D721Med (cell line): ENCODE measurements at places on chromosomes 7 and 10.

- DNase-seq, result no peak
Observed at GRCh38 chr10:63595072-63595471, 73.9 kb downstream of the REEP3 start.

DNA sequence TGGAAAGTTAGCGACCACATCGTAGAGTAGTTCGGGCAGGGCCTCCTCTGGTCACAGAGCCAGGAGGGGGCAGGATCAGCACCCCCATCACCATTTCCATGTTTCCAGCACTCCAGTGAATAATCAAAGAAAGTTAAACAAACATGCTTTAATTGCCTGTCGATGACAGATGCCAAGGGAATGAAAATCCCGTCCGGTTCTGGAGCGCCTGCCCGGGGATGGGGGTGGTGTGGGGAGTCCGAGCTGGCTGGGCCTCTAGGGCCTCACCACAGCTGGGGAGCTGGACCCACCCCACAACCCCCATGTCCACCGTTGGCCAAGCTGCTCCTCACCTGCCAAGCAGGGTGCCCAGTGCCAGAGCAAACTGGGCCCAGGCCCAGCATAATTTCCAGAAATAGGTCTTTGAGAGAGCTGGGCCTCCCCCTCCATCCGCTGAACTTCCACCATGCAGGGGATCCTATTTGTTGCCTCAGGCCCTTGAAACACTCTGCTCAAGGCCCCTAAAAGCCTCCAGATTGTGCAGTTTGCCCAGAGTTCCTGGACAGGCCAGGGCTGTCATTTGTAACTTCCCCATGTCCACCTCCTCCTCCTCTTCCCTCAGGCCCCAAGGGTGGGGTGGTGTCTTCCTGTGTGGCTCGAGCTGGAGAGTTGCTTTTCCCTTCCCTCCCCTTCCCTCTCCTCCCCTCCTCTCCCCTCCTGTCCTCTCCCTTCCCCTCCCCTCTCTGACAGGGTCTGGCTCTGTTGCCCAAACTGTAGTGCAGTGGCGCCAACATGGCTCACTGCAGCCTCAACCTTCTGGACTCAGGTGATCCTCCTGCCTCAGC lies 101.0 kb downstream of the MYL10 start:
- no peak for DNase-seq

GRCh38 chr7:112481121-112481736 lies 438 bp downstream of the LSMEM1 start:
- DNase-seq, result no peak

- no peak for DNase-seq
Observed at GRCh38 chr7:36303202-36304098, 86.2 kb upstream of the ANLN start.

GRCh38 chr10:102220612-102221011 lies 5.5 kb upstream of the ELOVL3 start:
- no peak for DNase-seq

DNA sequence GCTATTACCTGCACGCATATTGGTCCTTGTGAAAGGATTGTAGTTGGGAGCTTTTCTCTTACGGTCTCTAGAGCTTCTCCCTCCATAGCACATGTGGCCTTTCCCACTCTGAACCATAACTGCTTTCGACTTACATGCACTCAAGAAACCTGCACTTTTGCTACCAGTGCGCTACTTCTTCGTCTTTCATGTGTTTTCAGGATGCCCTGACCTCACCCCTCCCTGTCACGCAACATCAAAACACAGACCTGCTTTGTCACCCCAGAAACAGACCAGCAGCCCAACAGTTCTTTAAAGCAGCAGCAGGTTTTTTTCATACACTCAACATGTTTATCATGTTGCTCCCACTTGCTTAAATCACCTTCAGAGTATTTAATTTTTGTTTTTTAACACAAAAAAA lies 243.5 kb upstream of the TCF7L2 start:
- DNase-seq, result no peak

DNA sequence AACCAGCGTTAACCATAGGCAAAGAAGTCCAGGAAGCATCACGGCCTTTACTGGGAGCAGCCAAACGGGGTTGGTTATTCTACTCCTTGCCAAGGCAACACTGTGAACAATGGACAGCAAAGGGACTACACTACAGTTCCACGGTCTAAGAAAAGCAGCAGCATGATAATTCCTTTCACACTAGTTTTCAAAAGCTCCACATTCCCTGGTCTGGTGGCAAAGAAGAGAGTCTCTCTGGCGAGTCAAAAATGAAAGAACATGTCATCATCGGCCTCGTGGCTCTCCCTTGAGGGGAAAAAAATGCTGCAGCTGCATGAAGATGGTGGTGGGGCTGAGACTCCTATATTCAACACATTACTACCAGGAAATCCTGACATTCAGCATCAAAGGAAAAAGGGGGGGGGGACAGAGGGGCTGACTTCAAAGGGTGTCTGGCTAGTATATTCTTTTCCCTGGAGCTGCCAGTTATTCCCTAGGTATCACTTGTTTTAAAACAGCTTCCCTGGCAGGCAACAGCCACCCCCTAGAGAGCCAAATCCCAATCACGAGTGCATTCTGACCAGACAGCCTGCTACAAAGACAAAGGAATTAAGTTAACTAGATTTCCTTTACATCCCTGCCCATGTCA lies 49.1 kb downstream of the SLC37A3 start:
- no peak for DNase-seq

DNA sequence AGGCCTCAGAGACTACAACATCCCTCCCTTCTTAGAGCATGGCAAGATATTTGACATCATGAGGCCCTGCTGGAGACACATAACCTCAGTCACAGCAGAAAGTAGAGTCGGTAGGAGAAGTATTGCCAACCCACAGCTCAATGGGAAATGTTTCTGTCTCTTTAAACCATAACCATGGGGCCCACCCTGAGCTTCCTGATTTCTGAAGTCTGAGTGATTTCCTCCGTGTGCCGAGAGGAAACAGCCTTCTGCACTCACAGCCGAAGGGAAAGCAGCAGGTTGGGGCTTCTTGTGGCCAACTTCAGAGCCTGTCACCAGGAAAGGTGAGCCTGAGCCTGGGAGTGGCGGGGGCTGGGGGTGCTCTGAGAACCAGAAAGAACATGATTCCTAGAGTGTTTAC lies at the start of gene GIMAP1:
Gene GIMAP1 (plus strand): TSS at position 246 of the 400 bp plus-strand sequence. CDS start 2,435 bp downstream, outside the sequence.
- DNase-seq, result no peak

DNA sequence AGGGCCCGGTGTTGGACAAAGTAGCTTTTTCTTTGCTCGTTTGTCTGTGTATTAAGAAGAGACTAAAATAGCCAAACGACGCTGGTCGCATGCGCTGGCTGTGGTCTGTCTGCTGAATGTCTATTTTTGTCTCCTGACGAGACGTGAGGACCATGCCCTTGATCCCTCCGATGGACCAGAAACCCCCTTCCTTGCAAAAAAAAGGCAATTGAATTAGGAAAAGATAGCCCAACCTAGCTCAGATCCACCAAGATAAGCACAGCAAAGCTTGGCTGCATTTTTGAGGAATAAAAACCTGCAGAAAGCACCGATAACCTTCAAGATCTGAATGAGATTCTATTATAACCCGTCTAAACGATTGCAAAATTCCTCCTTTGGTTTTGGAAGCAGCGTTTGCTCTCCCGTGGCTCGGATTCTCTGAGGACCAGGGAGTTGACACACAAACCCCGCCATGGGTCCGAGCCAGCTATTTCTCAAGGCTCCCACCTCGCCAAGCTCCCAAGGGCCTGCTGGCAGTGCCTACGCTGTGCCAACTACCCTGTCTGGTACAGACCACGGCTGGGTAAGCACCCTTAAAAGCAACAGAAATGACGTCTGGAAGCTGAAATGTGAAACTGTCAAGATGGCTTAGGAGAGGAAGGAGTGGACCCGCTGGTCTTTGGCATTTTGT lies 17.7 kb upstream of the TTYH3 start:
- DNase-seq, result no peak

DNA sequence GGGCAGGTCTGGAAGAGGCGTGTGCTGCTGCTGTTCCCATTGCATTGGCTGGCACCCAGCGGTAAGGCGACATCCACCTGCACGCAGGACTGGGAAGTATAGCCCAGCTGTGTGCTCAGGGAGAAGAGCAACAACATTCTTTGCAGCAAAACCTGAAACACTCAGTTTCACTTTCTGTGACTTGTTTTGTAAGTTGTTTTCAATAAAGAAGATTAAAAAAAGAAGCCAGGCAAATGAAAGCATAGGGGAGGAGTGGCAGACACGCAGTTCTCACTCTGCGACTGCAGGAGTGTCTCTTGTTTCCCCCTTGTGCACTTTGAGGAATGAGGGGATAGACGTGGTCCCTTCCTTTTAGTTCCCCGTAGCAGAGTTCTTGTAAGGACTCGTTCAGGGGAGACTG lies 5.8 kb downstream of the FBH1 start:
- no peak for DNase-seq

DNA sequence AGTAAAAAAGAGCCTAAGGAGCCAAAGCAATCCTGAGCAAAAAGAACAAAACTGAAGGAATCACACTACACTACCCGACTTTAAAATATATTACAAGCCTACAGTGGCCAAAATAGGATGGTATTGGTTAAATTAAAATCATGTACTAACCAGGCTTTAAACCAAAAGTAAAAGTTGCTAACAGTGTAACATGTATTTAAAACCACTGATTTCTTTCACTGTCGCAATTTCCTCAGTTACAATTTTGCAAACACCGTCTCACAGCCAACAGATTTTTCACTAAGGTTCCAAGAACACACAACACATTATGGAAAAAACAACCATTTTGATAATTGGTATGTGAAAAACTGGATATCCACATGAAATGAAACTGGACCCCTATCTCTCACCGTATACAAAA lies 74.0 kb downstream of the JMJD1C start:
- DNase-seq, result no peak

- DNase-seq, result no peak
Observed at GRCh38 chr7:88485821-88486220, 179.1 kb upstream of the STEAP4 start.

- no peak for DNase-seq
Observed at GRCh38 chr10:516764-517163, 172.7 kb downstream of the DIP2C start.

DNA sequence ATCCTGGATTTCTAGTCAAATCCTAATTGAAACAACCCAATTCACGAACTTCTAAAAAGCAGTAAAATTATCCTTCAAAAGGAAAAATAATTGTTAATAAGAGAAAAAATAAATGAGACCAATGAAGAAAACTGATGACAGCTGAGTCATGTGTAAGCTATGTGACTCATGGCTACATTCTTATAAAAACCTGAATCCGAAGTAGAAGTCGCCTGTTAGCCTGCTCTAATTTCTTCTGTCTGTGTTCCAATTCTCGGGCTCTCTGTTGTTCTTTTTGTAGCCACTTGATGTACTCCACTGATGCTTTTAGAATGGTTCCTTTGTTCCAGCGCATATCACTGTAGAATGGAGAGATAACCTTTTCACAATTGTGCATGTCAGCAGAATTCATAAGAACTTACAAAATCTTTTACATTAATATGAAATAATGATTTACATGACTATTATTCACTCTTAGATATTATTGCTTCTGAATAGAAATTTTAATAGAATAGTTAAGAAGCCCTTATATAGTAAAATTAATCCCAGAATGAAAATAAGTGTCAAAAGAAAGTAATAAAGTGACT lies 88.8 kb downstream of the TFEC start:
- no peak for DNase-seq

DNA sequence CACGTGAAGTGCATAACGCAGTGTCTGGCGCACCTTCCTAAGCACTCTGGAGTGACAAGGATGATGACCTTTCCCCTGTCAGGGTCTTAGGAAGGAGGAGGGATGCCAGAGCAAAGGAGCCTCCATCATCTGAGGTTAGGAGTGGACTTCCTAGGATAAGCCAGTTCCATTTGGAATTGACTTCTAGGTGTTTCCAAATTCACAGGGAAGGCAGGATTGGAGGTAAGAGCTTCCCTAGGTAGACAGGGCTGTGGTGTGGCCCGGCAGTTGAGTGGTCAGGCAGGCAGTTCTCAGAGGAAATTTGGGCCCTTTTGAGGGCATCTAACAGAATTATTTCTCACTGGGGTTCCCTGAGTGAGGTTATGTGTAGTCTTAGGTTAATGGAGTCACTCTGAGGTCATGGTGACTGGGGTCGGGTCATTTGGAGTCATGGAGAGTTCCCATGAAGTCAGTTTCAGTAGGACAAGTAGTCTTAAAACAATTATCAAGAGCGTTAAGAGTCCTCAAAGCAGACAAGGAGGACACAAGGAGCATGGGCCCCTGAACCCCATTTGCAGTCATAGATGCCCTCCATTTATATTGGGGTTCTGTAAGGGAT lies 8.2 kb downstream of the PPIF start:
- no peak for DNase-seq

DNA sequence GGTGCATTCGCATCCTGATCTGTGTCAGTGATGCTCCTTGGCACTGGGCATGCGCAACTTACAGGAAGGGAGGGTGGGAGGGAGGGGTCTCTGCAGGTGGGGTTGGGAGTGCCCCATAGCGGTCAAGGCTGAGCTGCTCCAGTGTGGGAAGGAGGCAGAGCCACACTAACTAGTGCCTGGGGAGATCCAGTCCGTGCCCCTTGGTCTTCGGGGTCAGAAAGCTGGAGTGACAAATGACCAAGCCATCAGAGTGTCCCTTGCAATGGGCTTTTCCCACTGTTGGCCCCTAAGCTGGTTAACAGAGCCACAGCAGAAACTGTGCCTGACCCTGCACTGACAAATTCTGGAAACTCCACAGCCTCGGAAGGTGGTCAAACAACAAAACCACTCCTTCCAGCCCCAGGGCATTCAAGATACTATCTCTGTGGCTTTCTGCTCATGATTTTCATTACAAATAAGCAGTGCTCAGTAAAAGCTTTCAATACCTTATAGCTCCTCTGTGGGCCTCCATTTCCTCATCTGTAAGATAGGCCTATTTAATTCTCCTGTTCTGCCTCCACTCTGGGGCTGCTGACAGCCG lies 138.1 kb upstream of the UNC5B start:
- DNase-seq, result no peak

DNA sequence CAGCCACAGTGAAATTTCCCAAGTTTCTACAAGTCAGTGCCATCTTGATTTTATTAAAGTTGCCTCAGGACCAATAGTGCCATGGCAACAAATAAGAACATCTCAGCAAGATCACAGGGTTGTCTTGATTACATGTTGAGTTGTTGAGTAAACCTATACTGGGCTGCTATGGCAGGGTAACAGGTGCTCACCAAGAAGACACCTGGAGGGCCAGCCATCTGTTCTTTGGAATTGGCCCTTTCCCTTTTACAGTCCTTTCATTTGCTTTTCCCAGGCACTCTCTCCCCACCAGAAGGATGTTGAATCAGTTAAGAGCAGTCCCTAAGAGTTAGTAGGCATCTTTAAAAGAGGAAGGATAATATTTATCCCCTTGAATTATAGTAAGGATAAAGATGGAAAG lies 582.0 kb downstream of the TNS3 start:
- no peak for DNase-seq

GRCh38 chr10:129219364-129219763 lies 247.7 kb upstream of the MGMT start:
- no peak for DNase-seq

- no peak for DNase-seq
Observed at GRCh38 chr7:97506728-97507127, 225.2 kb upstream of the TAC1 start.

GRCh38 chr10:52525761-52526160 lies 211.7 kb downstream of the DKK1 start:
- no peak for DNase-seq

DNA sequence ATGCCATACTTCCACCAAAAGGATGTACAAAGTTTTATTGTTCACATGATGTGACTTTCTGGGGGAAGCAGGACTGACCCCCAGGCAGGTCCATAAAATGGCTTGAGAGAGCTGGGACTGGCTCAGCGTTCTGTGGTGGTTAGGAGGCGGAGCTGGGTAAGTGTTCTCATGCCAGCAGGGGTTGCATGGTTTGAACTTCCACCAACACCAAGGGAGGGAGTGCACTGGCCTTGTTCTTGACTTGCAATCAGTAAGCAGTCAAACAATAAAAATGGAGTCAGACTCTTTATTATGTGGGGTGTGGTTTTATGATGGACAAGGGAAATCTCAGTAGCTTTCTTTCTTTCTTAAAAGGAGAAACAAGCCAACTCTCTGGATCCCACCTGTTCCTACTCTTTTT lies 95.4 kb upstream of the PRR15 start:
- DNase-seq, result no peak
